ENCODE measurements at places on chromosomes 4 and X.
A peak's percentile ranks its signal among the peaks of the same experiment; 100 is the strongest.

DNA sequence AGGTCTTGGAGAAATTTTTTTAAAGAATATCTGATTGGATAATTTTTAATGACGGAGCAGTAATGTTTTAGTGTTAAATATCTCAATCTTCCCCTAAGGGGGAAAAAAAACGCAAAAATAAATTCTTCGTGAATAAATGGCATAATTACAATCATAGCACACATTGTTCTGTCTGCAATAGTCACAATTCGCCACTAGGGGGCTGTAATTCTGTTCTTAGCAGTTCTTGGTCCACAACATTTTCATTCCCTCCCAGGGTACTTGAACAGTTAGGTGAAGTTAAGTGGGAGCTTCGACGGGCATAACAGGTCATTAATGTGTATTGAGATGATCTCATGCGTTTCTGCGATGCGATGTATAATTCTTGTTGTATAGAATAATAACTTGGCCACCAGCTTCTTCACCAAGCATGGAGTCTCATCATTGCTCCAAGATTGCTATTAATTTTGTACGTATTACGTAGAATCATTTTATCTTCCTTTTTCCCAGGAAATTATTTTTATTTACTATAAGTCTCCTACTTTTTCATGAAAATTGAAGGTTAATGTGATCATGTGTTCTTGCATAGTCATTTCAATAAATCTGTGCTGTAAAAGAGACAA lies 27.2 kb downstream of the HTR2C start:
- H3K27me3 ChIP-seq = no peaks in the 10 kb centered on the region
- H3K36me3 ChIP-seq = no peaks in the 10 kb centered on the region
- H3K27ac ChIP-seq = no peak overlapping the region
- no peaks in the 10 kb centered on the region for H3K4me1 ChIP-seq
- no peak overlapping the region for H3K4me3 ChIP-seq
- DNase-seq = peak; percentile 14

GRCh38 chrX:47297874-47298273 lies 65.1 kb downstream of the USP11 start:
- H3K27me3 ChIP-seq = no peaks in the 10 kb centered on the region
- H3K27ac ChIP-seq = no peak overlapping the region
- no peaks in the 10 kb centered on the region for H3K36me3 ChIP-seq
- no peaks in the 10 kb centered on the region for H3K4me1 ChIP-seq
- DNase-seq = no peak

GRCh38 chr4:84878090-84878489 lies 88.4 kb downstream of the WDFY3 start:
- H3K27me3 ChIP-seq = no peaks in the 10 kb centered on the region
- no peak overlapping the region for H3K4me3 ChIP-seq
- no peaks in the 10 kb centered on the region for H3K36me3 ChIP-seq

GRCh38 chrX:106894392-106894909 lies 8.7 kb downstream of the RIPPLY1 start:
- no peak overlapping the region for H3K27ac ChIP-seq
- peak; percentile 45 for DNase-seq
- H3K4me1 ChIP-seq = no peaks in the 10 kb centered on the region
- no peak overlapping the region for H3K4me3 ChIP-seq
- no peaks in the 10 kb centered on the region for H3K27me3 ChIP-seq

DNA sequence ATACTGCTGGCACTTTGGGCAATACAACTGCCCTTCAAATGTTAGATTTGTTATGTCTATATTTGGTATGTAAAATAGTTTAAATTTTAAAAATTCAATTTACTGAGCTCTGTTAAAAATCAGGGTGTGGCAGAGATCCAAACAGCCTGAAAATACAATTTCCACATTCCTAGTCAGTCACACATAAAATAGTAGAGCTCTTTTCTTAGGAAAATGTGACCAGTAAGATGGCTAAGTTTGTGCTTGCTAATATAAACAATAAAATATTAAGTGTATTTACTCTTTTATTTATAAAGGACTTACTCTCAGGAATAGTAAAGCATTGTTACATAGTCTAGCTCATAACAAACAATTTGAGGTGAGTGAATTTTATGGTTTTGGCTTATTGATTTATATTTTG lies 200.2 kb downstream of the DKK2 start:
- no peaks in the 10 kb centered on the region for H3K4me1 ChIP-seq
- no peak for DNase-seq
- no peak overlapping the region for H3K4me3 ChIP-seq
- no peaks in the 10 kb centered on the region for H3K36me3 ChIP-seq

DNA sequence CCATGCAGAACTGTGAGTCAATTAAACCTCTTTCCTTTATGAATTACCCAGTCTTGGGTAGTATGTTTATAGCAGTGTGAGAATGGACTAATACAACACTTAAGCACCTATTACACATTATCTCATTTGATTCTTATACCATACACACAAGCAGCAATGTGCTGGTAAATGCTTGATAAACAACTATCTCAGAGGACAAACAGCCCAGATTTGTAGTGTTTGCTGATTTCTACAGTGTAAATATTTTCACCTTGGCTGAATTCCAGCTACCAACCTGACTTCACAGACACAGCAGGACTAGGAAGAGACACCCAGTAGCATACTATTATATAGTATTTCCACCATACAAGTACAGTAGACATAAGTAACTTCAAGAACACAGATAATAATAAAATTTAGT lies 406.5 kb upstream of the CNKSR2 start:
- no peaks in the 10 kb centered on the region for H3K4me1 ChIP-seq
- H3K36me3 ChIP-seq = no peaks in the 10 kb centered on the region
- no peaks in the 10 kb centered on the region for H3K27me3 ChIP-seq
- no peak for DNase-seq
- no peak overlapping the region for H3K4me3 ChIP-seq
- H3K27ac ChIP-seq = no peak overlapping the region

DNA sequence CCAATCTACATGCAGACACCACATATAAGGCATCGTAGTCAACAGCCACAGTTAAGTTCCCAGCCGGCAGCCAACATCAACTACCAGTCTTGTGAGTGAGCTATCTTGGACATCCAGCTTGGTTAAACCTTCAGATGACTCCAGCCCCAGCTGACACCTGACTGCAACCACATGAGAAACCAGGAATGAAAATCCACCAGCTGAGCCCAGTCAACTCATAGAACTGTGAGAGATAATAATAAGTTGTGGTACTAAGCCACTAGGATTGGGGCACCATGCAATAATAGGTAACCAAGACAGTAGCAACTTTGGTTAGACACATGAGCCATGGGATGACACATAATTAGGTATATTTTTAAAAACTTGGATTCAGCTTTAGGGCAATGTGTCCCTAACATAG lies 188.1 kb upstream of the BCOR start:
- no peak overlapping the region for H3K4me3 ChIP-seq
- no peaks in the 10 kb centered on the region for H3K27me3 ChIP-seq
- H3K4me1 ChIP-seq = no peaks in the 10 kb centered on the region

DNA sequence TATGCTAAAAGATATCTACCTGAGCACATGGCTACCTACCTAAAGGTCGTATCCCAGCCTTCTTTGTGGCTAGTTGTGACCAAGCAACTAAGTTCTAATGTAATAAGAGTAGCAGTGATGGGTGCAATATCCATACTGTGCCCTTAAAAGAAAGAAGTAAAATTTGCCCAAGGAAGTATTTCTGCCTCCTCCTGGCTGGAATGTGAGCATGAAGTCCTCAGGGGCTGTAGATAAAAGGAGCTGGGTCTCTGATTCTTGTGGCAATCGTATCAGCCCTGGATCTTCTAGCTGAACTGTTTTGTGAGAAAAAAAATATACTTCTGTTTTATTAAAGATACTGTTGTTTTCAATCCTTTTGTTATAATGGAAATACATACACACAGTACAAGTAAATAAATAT lies 217.4 kb downstream of the GPAT3 start:
- H3K27ac ChIP-seq = no peak overlapping the region
- DNase-seq = no peak
- no peaks in the 10 kb centered on the region for H3K27me3 ChIP-seq
- H3K4me3 ChIP-seq = no peak overlapping the region

- H3K4me1 ChIP-seq = peaks cover 9% of the 10 kb centered on the region
- H3K36me3 ChIP-seq = no peaks in the 10 kb centered on the region
- H3K4me3 ChIP-seq = no peak overlapping the region
Measured at GRCh38 chr4:98919996-98920395, 8.9 kb downstream of the EIF4E start.

- no peaks in the 10 kb centered on the region for H3K36me3 ChIP-seq
- peaks cover 9% of the 10 kb centered on the region for H3K4me1 ChIP-seq
- no peak overlapping the region for H3K27ac ChIP-seq
Measured at GRCh38 chr4:1179089-1179441, 6.7 kb upstream of the SPON2 start.

DNA sequence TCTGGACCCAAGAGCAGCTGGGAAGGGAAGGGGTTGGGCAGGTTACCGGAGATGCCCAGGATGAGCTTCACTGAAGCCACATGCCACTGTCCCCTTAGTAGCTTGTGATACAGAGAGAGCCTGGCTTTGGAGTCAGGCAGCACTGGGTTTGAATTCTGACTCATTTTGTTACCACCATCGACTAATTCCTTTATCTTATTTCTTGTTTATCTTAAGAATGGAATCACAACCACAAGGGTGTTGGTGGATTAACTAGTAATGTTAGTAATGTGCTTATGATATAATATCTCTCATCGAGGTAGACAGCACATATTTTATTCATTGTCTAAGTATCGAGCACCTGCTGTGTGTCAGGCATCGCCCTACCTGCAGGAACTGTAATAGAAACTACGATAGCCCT lies 17.7 kb upstream of the STX18 start:
- no peaks in the 10 kb centered on the region for H3K4me1 ChIP-seq
- H3K27me3 ChIP-seq = no peaks in the 10 kb centered on the region
- no peaks in the 10 kb centered on the region for H3K36me3 ChIP-seq
- no peak for DNase-seq

DNA sequence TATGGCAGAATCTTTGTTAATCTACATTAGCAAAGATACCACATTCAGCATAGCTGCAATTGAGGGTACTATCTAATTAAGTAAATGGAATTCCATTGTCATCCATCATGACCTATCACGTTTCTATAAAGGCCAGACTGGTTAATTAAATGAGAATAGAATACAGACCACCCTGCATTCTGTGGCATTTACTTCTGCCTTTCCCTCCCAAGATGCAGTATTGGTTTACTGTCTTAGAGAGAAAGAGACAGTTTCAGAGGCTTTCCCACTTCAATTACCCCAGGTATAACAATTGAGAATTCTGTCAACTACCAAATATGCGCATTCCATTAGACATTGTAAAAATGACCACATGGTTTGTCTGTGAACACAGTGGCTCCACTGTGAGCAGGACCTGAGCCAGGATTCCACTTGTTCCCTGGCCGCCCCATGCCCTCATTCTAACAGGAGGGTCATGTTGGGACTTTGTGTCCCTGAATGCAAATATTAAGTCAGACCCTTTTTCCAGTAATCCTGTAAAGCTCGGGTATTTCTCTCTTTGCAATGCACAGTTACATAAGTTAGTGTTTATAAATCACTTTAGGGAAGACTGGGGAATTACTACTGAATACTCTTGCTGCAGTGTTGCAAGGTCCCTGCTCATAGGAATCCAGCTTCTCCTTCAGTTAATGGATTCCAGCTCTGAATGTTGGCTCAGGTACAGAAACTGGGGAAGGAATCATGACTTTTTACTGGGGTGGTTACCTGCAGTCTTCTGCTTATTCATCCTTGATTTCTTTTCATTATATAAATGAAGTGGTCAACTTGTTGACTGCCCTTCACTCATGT lies 261.0 kb downstream of the PDGFC start:
- H3K4me1 ChIP-seq = no peaks in the 10 kb centered on the region
- H3K27me3 ChIP-seq = no peaks in the 10 kb centered on the region
- no peak overlapping the region for H3K4me3 ChIP-seq
- H3K27ac ChIP-seq = no peak overlapping the region
- H3K36me3 ChIP-seq = no peaks in the 10 kb centered on the region

GRCh38 chrX:23959781-23960180 lies 52.0 kb downstream of the CXorf58 start:
- H3K27ac ChIP-seq = no peak overlapping the region
- H3K27me3 ChIP-seq = no peaks in the 10 kb centered on the region
- H3K36me3 ChIP-seq = no peaks in the 10 kb centered on the region
- no peaks in the 10 kb centered on the region for H3K4me1 ChIP-seq

DNA sequence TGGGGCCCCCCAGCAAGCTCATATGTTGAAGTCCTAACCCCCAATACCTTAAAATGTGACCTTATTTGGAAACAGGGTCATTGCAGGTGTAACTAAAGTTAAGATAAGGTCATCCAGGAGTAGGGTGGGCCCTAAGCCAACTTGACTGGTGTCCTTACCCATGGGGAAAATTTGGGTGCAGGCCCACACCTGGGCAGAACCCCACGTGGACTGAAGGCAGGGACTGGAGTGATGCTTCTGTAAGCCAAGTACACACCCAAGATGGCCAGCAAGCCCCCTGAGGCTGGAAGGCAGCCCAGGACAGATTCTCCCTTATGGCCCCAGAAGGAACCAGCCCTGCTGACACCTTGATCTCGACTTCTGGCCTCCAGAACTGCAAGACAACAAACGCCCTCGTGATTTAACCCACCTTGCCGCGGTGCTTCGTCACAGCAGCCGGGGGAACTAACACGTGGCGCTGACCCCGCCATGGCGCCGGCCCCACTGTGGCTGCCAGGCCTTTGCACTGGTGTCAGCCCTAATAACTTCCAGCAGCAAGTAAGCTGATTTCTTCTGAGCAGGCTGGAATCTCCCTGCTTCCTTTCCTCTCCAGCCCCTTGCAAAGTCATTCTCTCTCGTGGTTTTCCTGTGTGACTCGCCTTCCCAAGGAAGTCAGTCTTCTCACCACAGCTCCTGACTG lies 23.2 kb upstream of the MXD4 start:
- no peaks in the 10 kb centered on the region for H3K27me3 ChIP-seq
- DNase-seq = no peak
- H3K4me1 ChIP-seq = no peaks in the 10 kb centered on the region

DNA sequence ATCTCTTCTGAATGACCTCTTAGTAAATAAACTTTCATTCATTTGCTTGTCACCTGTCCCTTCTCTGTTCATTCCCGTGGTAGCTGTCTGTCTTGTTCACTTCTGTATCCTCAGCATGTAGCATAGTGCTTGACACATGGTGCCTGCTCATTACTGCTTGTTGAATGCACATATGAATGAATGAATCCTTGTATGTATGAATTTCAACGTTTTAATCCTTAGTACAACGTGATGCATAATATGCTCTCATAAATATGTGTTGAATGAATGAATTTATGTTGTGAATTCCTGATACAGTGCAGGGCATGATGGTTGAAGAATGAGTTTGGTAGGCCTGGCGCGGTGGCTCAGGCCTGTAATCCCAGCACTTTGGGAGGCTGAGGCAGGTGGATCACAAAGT lies 3.0 kb downstream of the TLR10 start:
- no peaks in the 10 kb centered on the region for H3K4me1 ChIP-seq
- no peaks in the 10 kb centered on the region for H3K36me3 ChIP-seq
- no peak overlapping the region for H3K4me3 ChIP-seq
- DNase-seq = no peak
- H3K27ac ChIP-seq = no peak overlapping the region
- H3K27me3 ChIP-seq = no peaks in the 10 kb centered on the region
